Dermis microvascular lymphatic vessel endothelial cell (primary cell): ENCODE measurements at places on chromosomes 1 and 21. TPM values are rescaled to one million over a fixed set of nuclear protein-coding genes. Genes with fewer than 3 reads are reported as not detected.

- DNase-seq: no peak
These were observed 234.1 kb downstream of the NCAM2 start for GRCh38 chr21:21232320-21232719.

GRCh38 chr1:89873770-89874169, 52.9 kb downstream of the LRRC8D start:
- peak; percentile 83 for DNase-seq

DNA sequence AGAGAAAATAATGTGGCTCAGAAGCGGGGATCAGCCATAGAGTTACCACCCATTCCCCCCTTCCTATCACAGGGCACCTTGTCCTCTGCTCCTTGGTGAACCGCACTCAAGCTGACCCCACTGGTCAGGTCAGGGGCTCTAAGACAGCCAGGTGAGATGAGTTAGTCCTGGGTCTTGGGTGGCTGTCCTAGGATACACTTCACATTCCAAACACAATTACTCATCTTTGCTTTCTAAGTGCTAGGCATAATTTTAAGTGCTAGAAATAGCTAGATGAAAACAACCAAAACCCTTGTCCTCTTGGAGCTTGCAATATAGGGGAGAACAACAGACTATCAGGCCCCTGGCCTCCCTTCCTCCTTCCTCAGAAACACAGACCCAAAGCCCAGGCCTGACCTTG, 7.8 kb upstream of the MUTYH start:
- no peak for DNase-seq

DNA sequence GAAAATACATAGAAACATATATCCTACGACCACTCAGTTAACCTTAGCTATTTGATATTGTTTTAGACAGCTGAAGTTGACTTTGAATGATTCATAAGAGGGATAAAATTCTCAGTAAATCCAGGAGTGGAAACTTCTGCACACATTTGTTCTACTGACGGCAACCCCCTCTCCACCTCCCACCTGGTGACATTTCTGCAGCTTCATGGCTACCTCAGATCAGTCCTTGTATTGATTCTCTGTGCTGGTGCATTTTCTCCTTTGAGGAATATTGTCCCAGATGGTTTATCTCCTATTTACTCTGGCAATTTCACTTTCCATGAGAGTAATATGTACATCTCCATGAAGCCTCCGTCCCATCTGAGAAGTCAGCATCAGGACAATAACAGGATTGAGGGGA, 57.7 kb upstream of the COA6 start:
- DNase-seq: no peak

GRCh38 chr1:81298266-81298665, 502.5 kb upstream of the ADGRL2 start:
- DNase-seq: no peak

GRCh38 chr1:28973596-28974421, 59.4 kb downstream of the EPB41 start:
- DNase-seq: no peak

DNA sequence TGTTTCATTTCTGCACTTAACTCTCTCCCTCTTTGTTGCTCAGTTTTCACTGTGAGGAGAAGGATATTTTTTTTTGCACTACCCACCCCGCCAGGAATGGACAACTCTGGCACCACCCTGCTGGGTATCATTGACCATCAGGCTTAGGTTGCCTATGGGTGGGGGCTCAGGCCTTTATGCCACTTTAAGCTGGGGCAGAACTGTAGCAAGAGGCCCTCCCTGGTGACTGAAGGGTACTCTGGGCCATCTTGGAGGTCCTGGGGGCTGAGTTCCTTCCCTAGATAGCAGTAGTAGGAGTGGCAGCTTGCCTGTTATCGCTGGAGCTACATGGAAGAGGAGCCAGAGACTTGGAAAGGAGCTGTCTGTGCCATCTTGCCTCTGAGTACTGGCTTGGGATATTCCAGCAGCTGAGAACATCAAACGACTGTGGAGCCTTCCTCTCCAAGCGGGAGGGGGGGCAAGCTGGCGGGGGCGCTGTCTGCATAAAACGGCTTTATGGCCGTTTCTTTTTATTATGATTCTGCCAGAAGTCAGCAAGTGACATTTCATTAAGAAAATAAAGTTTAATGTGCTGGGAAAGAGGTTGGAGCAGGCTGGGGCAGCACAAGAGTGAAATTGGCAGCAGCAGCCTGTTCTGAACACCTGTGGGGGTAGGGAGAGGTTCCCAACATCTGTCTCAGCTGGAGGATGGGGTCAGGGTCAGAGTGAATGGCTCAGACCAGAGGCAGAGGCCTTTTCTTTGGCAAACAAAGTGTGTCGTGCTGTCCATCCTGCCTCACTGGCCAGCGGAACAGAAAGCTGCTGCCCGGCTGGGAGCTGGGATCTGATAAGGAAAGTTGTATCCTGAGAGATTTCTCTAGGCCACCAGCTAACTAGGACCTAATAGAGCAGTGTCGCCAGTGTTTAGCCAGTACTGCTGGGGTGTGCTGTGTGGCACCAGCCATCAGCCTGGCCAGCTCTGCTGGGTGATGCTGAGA, 32.9 kb downstream of the TMEM53 start:
- no peak for DNase-seq

DNA sequence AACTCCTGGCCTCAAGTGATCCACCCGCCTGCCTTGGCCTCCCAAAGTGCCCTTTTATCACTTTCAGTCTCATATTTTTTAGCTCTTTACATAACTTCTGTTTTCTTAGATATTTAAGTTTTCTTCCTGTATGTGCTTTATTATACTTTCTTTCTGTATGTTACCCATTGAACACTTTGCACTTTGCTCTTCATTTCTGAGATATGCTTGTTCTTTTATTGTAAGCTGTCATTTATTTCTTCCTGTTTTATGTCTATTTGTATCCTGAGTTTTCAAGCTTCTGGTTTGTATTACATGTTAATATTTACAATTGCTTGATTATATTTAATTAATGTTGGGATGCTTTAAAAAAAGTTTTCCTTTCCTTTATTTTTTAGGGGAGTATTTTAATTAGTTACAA, 35.7 kb downstream of the ZSCAN20 start:
- DNase-seq: no peak

DNA sequence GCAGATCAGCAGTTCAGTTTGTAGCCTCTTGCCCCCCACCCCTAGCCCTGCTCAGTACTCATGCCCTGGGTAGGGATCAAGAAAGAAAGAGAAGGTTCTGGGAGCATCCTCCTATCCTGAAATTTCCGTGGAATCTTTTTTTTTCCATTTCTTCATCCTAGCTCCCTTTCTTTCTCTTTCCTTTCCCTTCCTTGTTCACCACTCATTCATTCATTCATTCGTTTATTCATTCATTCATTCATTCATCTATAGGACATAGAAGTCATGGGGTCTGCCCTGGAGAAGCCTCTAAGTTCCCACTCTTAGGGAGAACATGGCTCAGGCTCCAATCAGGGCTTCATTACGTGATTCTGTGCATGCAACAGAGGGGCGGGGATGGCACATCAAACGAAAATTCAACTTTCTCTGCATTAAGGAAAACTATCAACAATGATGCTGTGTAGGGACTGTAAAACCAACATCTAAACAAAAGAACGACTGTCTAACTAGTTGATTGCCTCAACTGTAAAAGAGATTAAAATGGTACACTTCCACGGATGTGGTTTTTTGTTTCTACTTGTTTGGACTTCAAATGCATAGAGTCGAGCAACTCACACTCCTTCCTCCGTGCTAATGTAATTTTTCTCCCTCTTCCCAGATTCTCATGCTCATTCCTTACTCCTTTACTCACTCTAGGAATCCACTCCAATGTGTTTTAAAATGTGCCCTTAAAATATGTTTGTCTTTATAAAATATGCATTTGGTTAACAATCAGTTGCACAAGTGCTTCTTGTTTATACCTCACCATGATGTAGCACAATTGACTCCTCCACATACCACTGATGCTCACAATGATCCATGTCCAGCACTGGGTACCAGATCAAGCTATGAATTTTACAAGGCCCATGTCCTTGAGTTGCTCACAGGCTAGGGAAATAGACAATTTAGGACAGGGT, 101.2 kb upstream of the SLC2A1 start:
- no peak for DNase-seq

C1QC gene
- not detected in 2 replicates for total RNA-seq

GRCh38 chr1:217769768-217770167, 138.6 kb downstream of the SPATA17 start:
- no peak for DNase-seq

DNA sequence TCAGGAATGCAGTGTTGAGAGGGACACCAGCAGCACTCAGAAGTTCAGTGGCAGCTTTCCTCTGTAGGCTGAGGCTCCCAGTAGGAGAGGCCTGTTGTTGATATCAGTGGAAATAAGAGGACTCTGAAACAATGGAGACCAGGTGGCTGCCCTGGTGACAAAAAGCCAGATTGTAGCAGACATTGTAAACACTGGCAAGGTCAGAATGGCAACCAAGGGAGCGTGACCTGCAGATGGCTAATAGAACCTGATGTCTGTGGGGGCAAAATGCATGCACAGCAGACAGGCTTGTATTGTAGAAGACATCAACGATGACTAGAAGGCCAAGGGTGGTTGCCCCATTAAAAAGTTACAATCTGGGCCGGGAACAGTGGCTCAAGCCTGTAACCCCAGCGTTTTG, 53.1 kb upstream of the GPR37L1 start:
- DNase-seq: no peak
